RWPE1 (cell line): ENCODE measurements at places on chromosomes 3 and 15.

DNA sequence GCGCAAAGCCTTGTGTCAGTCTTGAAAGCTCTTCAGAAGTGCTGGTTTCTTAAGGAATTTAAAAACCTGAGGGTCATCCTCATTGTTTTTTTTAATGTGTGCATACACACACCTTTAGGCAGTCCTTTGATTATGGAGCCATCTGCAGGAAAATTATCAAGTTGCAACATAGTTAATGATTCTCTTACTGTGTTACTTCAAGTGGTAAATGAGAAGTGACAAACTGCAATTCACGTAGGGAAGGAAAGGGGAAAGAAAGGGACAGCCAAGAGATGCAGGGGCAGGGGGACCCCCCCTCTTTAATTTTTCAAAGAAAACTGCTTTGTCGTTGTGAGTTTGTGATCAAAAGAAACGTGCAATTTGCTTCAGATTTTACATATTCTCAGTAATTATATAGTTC, 162.4 kb upstream of the CGNL1 start:
- peak; percentile 3 for DNase-seq

- peak; percentile 10 for DNase-seq
Observed at GRCh38 chr3:72234391-72234790, 449.4 kb upstream of the PROK2 start.

DNA sequence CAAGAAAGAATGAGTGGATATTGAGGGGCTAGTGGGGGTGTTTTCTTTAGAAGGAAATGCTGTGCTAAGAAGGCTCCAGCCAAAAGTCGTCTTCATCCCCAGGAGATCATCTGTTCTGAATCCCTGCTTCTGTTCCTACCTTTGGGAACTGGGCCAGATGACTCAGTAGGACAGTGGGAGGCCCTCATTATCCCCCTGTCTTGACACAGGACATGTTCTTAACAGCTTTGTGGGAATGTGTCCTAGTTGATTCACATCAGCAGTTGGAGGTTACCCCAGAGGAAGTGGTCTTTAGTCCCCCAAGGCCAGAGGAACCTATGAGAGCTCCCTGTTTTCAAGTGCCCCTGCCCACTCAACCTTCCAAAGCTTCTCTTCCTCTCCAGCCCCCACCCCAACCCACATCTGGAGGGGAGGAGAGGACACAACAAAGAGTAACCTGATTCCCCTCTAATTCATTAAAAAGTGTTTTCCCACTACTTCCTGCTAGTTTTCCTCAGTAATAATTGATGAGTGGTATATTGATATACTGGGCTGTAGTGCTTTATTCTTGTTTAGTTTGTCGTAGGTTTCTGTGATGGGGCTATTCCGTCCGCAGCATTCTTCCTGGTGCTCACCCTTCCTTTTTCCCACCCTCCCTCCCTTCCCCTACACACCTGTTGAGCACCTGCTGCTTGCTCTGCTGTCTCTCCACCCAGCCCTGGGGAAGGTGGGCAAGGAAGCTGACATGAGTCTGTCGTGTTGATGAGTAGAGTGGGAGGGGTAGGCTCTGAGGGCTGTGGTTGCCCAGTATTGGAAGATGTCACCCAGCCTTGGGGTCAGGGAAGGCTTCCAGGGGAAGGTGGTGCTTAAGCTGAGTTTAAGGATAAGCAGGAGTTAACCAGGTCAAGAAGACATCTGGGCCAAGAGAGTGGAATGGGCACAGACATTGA, 9.3 kb downstream of the PXYLP1 start:
- no peak for DNase-seq

- DNase-seq = no peak
Observed at GRCh38 chr3:58508437-58508836, 16.5 kb downstream of the KCTD6 start.

DNA sequence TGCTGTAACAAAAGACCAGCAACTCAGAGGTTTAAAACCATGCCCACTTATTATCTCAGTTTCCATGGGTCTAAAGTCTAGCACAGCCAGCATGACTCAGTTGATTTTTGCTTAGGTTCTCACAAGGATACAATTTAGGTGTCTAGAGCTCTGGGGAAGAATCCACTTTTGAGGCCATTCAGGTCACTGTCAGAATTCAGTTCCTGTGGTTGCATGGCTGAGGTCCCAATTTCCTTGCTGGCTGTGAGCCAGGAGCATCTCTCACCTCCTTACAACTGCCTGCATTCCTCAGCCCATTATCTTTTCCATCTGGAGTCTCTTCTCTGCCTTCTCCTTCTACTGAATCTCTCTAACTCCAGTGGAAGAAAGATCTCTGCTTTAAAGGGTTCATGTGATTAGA, 240.5 kb upstream of the CFAP20DC start:
- no peak for DNase-seq

- DNase-seq = no peak
Observed at GRCh38 chr3:171329746-171330145, 130.5 kb downstream of the TNIK start.

DNA sequence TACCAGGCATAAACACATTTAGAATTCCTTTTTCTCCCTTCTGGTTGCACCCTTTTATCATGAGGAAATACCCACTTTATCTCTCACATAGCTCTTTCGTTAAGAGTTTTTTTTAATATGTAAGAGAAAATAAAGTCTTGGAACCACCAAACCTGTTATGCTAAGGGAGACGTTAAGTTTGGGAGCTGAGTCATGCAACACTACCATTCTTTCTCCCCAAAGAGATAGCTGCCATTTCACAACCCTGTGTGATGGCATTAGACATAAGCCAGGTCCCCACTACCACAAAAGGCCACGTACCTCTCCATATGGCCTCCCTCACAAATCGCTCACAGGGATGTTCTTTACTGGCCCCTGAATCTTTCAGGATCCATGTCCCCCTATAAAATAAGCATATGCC, 7.6 kb upstream of the NIPA1 start:
- no peak for DNase-seq

DNA sequence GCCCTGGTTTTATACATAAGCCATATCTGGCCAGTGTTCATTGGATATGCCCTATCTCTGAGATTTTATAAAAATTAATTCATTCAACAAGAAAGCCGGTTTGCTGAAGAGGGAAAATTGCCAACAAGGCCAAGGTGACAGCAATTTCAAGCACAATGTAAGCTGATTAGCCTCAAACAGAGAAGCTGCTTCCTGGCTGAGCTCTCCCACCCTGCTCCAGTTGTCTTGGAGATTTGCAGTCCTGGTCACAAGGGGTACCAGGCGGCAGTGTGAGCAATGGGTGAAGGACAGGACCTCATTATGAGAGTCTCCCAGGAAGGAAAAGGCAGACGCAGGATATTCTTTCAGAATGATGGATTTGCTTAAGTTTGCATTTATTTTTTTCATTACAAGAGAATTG, 5.4 kb upstream of the THSD4 start:
- no peak for DNase-seq

DNA sequence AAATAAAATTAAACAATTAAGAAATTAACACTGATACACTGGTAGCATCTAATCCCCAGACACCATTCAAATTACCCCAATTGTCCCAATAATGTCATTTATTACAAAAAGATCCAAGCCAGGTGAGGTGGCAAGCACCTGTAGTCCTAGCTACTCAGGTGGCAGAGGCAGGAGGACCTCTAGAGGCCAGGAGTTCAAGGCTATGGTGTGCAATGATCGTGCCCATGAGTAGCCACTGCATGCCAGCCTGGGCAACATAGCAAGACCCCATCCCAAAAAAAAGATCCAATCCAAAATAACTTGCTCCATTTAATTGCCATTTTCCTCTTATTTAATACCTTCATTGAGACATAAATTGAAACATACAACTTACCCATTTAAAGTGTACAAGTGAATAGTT, 17.8 kb downstream of the CSTA start:
- no peak for DNase-seq

DNA sequence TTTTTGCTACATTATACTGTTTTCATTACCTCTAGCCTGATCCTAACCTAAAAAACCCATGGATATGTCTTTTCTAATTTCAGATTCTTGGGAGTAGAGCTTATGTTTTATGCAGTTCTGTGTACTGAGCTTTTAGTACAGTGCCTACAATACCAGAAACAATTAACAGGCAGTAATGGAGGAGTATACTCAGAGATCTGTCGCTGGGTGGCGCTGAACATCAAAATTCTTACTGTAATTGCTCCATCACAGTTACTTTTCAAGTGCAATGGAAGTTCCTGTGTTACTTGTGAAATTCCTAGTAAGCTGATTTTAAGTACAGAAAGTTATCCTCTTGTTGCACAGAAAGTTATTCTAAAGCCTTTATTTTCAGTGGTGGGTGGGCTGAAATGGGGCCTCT, 66.9 kb downstream of the RNF13 start:
- peak; percentile 7 for DNase-seq

DNA sequence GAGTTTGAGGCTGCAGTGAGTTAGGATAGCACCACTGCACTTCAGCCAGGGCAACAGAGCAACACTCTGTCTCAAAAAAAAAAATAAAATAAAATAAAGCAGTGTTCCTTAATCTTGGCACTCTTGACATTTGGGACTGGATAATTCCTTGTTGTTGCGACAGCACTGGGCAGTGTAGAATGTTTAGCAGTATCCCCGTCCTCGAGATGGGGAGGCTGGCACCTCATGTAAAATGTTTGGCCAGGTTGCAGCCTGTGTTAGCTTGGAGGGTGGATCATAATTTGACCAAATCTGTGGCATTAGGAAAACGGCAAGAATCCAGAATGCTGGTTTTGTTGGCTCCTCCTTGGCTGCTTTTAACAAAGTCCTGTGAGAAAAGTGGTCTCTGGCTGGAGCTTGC, 47.0 kb downstream of the ZNF445 start:
- DNase-seq = no peak

GRCh38 chr3:192090586-192090985, 629.6 kb downstream of the PYDC2 start:
- DNase-seq = no peak

DNA sequence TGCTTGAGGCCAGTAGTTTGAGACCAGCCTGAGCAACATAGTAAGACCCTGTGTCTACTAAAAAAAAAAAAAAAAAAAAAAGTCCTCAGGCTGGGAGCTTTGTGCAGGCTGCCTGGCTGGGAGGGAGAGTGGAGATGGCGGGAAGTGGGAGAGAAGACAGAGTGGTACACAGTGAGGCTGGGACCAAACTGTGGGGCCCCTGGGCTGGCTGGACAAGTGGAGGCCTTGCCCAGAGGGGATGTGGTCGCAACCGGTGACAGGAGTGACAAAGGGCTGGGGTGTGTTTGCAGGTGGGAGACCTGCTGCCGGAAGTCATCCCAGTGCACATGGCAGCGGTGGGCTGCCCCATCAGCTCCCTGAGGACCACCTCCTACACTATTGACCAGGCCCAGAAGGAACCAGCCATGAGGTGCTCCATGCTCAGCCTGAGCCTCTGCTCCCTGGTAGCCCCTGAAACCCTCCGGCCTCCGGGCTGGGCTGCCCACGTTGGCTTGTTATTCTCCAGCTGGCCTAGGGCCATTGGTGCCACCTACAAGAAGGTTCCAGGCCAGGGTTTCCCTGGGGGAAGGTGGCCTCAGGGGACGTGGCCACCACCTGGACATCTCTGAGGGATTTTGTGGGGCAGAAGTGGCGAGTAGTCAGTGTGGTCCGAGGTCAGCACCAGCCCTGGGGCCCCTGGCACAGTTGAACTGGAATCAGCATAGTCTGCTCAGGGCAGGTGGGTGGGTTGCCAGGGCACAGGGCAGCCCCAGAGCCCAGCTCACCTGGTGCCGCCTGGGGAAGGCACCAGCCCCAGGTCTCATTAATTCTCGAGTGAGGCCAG, 22.7 kb downstream of the ACAA1 start:
- DNase-seq = no peak

DNA sequence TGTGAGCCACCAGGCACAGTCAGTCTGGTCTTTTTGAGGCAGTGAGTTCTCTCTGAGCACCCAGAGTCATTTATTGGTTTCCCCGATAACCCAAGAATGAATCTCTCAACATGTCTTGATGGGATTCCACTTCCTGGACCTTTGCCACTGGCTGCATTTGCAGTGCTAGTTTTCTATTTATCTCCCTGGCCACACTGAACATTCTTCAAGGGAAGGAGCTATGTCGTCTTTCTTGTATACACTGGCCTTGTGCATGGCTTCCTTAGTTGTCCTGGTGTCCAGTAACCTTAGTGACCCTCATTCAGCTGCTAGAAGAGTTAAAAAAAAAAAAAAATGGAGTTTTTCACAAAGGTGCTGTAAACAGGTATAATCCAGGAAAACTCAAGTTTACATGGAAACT, 64.9 kb upstream of the CMTM7 start:
- DNase-seq = no peak

GRCh38 chr3:10437272-10437994, 68.0 kb downstream of the ATP2B2 start:
- DNase-seq = no peak

DNA sequence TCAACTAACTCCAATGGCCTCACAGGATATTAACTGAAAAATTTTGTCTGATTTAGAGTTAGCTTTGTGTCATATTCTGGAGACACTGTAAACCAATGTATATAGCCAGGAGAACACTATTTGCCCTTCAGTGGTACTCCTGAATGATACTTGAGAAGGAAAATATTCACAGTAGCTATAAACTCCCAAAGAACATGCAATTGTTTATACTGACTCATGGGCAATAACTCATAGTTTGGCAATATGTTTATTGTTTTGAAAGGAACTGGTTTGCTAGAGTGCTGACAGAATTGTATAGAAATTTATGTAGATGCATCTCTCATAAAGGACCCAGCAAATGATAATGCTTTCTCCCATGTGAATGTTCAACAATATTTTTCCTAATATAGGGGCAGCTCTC, 537.6 kb downstream of the PLOD2 start:
- DNase-seq = no peak

- no peak for DNase-seq
Observed at GRCh38 chr3:1527786-1528185, 435.0 kb downstream of the CNTN6 start.

GRCh38 chr3:153746211-153746610, 375.0 kb upstream of the ARHGEF26 start:
- no peak for DNase-seq

DNA sequence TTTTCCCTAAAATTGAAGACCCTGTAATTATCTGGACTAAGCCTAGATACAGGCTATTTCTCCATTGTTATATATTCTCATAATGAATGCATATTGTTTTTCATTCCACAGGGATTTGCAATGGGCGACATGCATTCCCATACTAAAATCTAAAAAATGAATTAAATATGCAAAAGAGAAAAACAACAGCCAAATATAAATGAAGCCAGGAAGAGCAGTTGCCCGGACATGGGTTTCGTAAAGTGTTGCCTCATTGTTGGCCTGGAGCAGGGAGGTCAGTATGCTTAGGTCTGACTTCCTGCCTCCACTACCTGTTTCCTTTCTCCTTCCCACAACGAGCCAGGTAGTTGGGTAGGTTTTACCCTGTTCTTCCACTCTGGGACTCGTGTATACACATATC, 27.1 kb upstream of the SLCO3A1 start:
- no peak for DNase-seq

DNA sequence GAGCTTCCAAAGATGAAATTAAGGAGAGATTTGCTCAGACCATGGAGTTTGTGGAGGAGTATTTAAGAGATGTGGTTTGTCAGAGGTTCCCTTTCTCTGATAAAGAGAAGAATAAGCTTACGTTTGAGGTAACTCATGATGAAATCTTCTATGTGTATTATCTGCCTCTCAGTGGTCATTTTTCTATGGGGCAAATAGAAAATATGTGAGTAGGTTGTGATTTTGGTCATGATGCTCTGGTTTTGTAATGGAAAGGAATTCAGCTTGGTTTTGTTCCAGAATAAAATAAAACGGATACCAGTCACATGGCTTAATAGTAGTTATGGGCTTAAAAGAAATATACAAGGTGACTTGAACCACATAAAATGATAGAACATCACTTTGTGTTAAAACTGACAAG, 181.1 kb downstream of the ITPR1 start:
- no peak for DNase-seq
